ENCODE measurements at places on chromosomes 7 and 10.
A peak's percentile ranks its signal among the peaks of the same experiment; 100 is the strongest.

DNA sequence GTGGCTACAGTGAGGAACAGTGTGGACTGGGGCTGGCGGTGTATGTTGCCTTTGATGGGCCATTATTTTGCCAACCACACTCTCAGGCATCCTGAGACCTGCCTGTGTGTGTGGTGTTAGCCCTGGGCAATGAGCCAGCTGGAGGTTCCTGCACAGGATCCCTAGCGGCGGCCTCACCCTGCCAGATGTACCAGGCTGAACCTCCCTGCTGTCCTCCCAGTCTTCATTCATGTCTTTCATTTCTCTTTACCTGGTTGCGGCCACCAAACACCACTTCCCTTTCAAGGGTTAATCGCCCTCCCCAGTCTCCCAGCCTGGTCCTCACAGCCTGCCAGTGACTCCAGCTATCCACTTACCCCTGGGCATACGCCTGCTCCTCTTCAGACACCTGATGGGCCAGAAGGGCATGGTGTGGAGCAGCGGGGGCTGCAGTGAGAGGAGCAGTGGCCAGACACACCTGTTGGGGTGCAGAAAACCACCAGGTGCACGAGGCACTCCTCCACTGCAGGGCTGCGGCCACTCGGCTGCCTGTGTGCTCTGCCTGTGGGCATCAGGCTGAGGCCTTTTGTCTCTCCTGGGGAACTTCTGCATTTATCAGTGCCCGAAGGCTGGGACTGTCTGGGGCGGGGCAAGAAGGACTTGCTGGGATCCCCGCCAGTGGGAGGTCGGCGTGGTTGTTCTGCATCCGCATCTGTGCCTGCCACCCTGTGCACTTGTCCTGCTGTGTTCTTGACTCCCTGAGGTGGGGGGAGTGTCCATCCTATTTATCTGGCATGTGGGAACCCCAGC is 111.6 kb downstream of the ARHGAP22 start:
- DNase-seq = no peak

DNA sequence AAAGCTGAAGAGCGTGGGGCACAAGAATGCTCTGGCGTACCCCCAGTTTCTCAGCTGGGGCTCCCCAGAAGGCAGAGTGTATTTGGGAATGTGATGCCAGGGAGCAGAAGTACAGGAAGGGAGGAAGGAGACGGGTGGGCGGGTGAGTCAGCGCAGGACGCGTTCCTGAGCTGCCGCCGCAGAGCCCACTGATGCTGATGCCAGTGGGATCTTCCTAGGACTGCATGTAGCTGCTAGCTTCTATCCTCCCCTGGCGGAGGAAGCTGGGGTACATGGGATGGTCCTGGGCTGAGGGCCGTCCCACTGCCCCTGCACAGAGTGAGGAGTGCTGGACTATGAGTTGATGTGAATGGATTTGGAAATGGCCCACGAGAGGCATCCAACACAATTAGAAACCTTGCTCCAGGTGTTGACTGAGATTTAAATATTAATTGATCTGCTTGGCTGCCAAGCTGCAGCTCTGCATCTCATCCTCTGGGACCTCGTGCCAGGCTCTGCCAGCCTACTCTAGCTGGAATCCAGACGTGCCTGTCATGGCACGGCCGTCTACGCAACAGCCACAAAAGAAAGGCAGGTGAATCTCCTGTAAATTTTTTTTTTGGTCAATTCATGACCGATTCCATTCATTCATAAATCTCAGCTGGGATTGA is 66.2 kb upstream of the RHEB start:
- DNase-seq = no peak

DNA sequence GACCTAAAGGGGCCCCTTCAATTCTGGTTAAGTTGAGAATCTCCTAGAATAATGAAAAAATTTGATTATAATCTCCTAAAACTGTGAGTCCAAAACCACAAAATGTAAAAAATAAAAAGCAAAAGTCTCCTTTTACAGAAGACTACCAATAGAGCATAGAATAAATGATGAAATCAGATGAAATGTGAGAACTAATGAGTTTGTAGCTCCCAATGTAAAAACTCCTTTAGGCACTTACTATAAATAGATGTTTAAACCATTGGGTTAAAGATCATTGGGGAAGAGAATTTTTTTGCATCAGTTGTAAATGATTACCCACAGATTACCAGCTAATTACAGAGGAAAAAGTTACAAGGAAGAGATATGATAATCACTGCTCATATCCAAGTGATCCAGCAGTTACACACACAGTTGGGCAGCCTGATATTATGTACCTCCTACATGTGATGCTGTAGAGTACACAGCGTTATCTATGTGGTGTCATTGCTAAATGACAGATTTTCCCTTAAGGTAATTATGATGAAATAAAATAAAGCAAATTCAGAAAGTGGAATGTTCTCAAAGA is 282.7 kb upstream of the SEMA3D start:
- DNase-seq = no peak

DNA sequence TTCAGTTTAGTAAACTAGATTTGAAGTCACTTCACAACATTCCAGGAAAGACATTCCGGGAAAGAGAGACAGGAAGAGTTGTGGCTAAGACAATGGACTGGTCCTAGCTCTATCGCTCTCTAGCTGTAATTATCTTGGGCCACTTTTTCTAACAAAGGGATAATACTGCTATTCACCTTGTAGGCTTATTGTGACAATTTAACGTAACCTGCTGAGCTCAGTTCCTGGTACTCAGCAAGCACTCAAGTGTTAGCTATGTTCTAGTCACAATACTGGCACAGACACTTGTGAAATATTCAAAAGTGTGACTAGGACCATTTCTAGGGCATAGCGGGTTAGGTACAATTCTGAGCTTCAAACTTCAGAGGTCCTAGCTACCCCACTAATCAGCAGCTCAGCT is 12.0 kb upstream of the NRCAM start:
- DNase-seq = no peak

- no peak for DNase-seq
These were observed 27.1 kb upstream of the CSGALNACT2 start for GRCh38 chr10:43111101-43111500.

DNA sequence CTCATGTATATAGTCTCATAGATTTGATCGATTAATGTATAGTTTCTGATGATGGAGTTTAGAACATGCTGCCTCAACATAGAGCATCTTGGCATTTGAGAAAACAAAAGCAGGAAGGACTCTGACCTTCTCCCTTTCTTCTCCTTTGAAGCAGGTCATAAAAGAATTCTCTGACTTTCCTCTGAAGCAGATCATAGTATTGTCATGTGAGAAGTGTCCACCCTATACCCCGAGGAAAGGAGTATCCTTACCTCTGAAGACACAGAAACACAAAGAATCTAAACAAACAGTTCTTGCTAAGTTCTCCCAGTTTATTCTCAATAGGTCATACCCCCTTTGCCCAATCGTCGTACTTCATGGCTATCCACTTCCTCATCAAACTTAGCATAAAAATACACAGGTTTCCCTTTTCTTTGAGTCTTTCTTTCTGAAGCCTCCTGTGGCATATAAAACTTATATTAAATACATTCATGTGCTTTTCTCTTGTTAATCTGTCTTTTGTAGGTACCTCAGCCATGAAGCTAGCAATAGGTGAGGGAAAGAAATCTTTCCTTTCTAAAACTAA is 194.9 kb downstream of the REEP3 start:
- DNase-seq = no peak

DNA sequence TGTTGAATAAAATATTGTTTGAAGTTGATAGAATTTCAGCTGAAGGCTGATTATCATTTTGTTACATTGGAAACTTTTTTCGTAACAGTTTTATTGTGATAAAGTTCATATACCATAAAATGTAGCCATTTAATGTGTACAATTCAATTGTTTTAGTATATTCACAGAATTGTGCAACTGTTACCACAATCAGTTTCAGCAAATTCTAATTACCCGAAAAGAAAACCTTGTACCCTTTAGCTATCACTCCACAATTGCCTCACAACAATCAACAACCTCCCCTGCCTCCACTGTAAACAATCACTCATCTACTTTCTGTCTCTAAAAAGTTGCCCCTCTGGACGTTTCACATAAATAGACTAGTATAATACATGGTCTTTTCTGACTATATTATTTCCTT is 179.7 kb upstream of the BET1 start:
- DNase-seq = no peak

DNA sequence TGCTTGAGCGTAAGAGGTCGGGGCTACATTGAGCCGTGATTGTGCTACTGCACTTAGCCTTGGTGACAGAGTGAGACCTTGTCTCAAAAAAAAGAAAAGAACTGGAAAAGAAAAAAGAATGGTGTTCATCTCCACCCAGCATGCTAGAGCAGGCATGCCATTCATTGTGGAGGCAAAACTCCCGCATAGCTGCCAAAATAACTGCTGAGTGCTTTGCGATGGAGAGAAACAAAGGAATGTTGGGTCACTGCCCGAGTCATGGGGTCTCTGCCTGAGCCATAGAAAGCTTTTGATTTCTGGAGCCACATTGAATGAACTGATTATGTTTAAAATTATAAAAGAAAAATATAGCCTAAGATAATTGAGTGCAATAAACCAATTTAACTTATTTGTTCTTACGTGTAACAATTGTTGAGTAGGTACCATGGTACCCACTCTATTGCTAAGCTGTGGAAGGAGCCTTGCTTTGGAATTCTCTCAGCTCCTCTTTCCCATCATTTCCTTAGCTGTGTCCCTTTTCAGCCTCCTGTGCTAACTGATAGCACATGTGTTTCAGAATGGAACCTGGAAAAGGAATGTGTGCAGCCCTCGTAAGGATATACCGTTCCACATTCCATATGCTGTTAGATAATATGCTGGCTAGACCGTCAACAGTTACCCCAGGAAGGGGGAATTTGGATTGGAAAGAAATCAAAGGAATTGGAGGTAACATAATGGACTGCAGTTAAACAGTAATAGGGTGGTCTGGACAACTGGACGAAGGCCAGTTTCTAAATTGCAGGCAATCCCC is 99.0 kb downstream of the KIAA1217 start:
- DNase-seq = no peak

GRCh38 chr10:12503311-12503710 is 154.0 kb downstream of the CAMK1D start:
- DNase-seq = no peak

- no peak for DNase-seq
These were observed 29.3 kb upstream of the C10orf53 start for GRCh38 chr10:49649936-49650723.

DNA sequence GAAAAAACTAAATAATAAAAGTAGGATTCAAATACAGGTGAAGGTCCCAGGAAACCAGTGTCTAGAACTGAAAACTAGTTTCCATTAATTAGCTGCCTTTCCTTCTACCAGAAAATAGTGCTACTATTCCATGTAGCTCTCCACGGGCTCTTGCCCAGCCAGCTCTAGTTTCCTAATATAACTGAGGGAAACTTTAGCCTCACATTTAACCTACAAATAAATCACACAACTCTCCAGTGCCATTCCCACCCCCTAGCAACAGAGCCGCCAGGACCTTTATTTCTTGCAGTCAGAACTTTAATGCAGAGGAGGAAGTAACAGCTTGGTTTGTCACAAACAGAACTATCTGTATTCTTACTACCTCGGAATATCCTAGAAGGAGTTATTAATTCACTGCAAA is 10.3 kb downstream of the TOMM7 start:
- DNase-seq = no peak

GRCh38 chr10:132663666-132664365 is 122.1 kb downstream of the NKX6-2 start:
- DNase-seq = no peak

DNA sequence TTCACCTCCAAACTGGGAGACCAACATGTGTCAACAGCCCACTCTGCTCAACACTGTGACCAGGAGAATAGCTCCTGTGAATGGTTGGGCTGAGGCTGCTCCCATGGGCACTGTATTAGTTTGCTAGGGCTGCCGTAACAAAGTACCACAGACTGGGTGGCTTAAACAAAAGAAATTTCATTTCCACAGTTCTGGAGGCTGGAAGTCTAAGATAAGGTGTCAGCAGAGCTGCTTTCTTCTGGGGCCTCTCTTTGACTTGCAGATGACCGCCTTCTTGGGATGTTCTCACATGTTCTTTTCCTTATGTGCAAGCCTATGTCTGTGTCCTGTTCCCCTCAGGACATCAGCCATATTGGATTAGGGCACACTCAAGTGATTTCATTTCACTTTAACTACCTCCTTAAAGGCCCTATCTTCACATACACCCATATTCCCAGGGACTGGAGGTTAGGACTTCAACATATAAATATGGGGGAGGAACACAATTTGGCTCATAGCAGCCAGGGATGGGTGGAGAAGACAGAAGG is 90.3 kb downstream of the CPED1 start:
- DNase-seq = no peak

DNA sequence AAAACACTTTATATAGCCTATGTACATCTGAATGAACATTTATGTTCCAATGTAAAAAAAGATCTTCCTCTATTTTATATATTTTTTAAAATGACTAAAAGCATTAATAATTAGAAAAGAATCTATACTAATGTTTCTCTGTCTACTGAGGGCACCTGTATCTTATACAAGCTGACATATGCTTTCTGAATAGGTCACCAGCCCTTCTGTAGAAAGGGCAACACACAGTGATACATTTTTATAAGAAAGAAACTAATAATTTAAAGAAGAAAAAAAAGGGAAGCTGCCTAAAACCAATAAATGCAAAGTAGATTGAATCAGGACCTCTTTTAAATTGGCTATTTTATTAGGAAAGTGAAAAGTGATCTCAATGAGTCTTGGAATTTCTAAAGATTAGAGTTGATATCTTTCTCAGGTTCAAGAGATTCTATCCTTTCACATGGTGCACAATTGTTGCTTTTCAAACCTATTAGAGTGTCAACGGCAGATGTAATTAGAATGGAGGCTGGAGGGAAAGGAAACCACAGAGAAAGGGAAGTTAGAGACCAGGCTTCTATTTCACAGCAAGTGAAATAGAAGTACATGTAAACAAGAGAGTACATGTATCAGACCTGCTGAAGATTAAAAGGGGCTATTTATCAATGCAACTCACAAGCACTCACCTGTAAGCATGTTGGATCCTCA is 6.3 kb downstream of the MTPN start:
- DNase-seq = peak; percentile 4

DNA sequence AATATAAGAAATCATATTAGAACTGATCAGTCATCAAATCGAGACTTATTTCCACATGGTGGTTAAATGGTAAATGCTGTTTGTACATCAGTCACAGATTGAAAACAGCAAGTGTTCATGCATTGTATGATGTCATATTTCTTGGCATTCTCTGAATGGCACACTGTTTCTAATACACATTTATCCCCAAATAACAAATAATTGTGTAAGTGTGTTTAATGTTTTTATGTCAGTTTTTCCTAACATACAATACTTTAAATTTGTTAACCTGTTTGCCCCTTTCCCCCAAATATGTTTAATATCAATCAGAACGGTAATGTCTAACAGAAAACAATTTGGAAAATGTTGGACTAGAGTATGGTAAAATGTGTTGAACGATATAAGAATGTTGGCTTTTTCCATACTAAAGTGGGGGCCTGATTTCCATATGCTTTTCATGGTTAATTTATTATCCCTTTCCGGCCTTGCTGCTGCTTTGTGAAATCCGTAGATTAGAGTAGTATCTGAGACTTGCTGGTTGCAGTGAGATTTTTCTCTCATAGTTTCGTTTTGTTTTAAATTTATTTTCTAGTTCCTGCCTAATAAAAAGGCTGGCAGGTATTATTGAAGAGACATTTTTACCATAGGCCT is 23.7 kb downstream of the RAB18 start:
- no peak for DNase-seq
